Activated CD4-positive, alpha-beta T cell treated with anti-CD3 and anti-CD28 coated beads for 4 hours (primary cell): ENCODE measurements at places on chromosomes 5 and 9.

GRCh38 chr9:130303613-130304055 lies 38.1 kb downstream of the HMCN2 start:
- DNase-seq, result no peak

GRCh38 chr5:178489271-178489976 lies 100.8 kb downstream of the COL23A1 start:
- DNase-seq, result no peak

DNA sequence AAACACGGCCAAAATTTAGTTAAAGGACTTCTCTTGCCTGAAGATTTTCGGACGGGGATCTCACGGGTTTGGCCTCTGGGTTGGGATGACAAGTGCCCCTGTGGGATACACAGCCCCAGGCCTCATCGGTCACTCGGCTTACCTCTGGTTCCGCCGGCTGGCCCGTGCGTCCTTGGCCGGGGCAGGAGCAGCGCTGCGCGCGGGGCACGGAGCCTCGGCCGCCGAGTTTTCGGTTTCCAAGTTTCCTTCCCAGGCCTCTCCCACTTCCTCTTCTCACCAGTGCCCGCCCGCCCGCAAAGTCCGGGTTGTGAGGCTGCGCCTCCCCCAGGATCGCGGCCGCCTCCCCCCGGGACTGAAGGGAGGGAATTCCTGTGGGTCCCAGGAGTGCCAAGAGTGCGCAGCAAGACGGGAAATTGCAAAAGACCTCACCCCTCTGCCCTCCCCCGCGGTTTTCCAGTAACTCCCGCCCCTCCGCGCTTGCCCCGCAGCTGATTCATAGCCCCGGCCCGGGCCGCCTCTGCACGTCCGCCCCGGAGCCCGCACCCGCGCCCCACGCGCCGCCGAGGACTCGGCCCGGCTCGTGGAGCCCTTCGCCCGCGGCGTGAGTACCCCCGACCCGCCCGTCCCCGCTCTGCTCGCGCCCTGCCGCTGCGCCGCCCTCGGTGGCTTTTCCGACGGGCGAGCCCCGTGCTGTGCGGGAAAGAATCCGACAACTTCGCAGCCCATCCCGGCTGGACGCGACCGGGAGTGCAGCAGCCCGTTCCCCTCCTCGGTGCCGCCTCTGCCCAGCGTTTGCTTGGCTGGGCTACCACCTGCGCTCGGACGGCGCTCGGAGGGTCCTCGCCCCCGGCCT lies at the start of gene OSMR:
Gene OSMR, plus strand, starts transcription at position 487 of the 853 bp plus-strand sequence. CDS start 23,033 bp downstream, outside the sequence.
- no peak for DNase-seq

DNA sequence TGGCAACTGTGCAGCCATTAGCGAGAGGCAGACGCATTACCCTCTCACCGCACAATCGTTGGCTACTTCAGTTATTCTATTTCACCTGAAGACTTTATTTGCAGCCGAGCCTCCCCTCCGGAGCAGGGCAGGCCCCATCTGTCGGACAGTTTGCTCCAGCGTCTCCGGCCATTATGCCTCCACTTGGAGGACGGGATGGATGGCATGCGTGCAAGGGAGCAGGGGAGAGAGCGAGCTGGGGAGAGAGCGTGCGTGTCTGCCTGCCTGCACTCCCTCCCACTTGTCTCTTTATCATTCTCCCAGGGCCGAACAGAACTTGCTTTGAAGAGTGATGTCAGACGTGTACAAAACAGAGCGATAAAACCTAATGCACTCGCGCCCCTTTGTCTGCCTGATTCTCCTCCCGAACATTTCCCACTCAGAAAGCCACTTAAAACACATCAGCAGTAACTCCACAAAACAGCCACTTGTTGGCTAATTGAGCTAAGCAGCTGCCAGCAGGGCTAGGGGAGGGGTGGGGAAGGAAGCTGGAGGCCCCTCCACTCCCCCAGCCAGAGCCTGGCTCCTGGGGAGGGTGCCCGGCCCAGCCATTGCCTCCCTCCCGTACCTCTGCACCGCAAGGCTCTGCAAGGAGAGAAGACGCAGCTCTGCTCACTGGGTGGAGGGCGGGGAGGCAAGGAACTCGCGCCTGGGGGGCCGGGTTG lies 43.4 kb upstream of the FUBP3 start:
- DNase-seq, result no peak

DNA sequence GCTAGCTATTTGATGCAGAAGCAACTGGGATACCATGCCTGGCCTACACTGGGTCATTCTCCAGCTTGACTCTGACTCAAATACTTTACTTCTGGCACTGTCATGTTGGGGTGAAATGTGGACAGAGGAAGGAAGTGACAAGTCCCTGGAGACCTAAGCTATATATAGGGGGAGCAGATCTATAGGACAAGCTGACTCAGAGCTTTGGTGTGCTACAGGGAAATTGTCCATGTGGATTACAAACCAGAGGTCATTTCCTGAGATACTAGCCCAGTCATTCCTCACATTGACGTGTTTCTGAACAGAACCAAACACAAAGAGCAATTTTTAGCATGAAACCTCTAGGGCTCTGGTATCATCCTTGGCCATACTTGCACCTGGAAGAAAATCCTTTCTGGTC lies 531.6 kb upstream of the CLINT1 start:
- no peak for DNase-seq

DNA sequence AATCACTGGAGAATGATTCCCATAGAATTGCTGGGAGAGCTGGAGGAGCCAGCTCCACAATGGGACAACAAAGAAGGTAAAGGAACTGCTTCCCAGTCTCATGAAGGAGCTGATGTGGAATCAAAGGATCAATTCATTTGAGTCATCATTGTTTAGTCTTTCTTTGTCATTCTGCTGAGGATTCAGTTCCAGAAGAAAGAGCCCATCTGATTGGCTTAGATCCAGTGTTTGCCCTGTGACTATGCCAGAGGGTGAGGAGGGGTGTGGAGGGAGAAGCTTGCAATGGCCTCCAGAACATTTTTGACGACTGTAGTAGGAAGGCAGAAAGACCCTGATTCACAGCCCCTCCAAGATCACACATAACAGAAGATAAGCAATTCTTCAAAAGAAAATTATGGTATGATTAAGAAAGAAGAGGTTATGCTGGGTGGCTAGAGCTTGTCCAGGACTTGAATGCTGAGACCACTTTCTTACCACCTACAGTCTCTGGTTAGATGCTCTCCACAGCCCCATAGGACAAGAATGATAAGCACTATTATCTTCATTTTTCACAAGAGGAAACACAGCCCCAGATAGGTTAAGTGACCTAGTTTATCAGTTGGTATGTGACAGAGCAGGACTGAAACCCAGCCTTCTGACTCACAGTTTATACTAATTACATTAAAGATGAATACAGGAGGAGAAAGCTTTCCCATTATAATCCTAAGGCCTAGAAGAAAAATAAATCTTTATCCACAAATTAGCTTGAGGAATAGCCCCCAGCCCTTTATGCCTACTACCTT lies 363.1 kb downstream of the PRELID2 start:
- no peak for DNase-seq

- no peak for DNase-seq
Observed at GRCh38 chr5:109750463-109750862, 60.7 kb downstream of the MAN2A1 start.

- DNase-seq, result no peak
Observed at GRCh38 chr5:147965715-147966114, 59.4 kb upstream of the C5orf46 start.

GRCh38 chr9:33349743-33350142 lies 52.6 kb downstream of the AQP7 start:
- no peak for DNase-seq
